ENCODE measurements at places on chromosomes 5 and 9.

DNA sequence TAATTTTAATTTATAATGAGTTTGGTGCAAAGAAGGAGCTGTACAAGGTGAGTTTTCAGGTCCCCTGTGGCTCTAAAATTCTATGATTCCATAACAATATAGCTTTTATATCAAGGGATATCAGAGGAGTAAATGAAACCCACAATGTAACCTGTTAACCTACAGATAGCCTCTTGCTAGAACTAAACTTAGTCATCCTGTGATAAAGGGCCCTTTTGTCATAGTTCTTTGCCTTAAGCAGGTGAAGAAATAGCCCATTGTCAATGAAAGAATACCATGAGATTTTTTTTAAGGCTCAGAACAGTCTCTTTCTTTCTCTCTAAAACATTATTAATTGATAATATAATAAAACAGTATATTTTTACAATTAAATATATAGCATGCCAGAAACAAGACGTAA, 127.8 kb downstream of the NFIB start:
- DNase-seq: no peak

- no peak for DNase-seq
Measured at GRCh38 chr9:72300873-72301272, 64.1 kb downstream of the ZFAND5 start.

DNA sequence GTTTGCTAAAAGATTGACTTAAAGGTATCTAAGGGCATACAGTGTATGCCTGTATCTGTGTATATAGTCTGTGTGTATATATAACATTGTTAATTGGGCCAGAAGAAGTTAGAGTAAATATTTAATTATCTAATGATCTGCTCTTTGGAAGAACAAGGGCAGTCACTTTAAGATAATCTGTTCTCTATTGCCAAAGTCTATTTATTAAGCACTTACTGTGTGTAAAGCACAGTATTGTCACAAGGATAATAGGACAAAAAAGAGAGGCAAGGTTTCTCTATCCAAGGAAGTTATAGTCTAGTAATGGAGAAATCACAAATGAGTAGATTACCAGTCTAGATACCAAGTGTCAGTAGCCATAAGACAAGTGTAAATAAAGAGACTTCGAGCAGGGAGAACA, 51.5 kb downstream of the SV2C start:
- no peak for DNase-seq

- peak; percentile 59 for DNase-seq
Measured at GRCh38 chr5:14587150-14587549, 5.6 kb downstream of the OTULINL start.

DNA sequence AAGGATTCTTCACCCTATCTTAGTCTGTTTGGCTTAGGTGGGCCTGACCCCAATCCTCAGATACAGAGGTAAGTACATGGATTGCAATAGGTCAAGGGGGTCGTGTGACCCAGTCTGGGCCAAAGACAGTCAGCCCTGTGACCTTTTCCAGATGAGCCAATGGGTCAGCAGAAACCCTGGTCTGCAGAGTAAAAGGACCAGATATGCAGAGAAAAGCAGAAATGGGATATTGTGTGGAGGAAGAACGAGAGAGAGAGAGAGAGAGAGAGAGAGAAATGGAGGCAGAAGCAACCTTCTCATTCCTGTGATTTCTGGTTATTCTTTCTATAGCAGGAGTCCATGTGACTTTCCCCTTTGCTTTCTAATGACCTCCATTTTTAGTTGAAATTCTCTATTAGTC, 40.4 kb upstream of the CRB2 start:
- DNase-seq: no peak

- DNase-seq: no peak
Measured at GRCh38 chr9:38309324-38310195, 82.9 kb upstream of the ALDH1B1 start.

DNA sequence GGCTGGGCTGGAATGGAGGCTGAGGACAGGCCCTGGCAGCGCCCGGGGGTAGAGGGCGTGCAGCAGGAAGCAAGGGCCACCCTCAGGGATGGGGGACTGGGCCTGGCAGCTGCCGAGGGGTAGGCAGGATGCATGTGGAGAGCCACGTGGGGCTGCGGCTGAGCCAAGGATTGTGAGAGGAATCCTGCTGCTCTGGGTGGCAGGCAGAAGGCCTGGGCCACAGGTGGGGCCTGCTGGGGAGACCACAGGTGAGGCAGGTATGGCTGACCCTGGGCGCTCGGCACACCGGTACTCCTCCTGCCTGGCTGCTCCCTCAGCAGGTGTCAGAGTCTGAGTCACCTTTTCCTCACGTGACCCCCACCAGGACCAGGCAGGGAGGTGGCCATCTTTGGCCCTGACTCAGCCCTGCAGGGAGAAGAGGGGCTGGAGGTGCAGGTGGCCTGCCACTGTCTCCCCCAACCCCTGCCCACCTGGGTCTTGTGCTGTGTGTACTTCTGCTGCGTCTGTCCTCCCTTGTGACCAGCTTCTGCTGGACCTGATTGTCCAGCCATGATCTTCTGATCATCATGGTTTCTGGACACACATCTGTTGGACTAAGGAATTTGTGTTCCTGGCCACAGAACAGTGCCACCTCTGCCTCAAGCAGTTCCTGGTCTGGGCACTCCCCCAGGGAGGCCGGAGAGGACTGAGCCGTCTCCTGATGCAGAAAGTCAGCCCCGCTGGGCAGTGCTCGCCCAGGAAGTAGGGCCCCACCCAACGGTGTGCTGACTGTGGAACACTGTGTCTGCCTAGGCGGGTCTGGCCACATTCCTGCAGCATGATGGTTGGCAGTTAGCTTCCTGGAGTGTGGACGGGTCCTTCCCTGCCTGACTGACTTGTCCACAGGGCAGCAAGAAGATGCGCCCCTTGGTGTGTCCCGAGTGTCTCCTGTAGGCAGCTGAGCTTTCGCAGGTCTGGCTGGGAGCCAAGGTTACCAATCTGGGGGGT, 6.4 kb downstream of the ARRDC1 start:
- peak; percentile 52 for DNase-seq

- no peak for DNase-seq
Measured at GRCh38 chr9:4223312-4223833, 76.5 kb downstream of the GLIS3 start.

- no peak for DNase-seq
Measured at GRCh38 chr5:40600383-40600782, 79.3 kb upstream of the PTGER4 start.

DNA sequence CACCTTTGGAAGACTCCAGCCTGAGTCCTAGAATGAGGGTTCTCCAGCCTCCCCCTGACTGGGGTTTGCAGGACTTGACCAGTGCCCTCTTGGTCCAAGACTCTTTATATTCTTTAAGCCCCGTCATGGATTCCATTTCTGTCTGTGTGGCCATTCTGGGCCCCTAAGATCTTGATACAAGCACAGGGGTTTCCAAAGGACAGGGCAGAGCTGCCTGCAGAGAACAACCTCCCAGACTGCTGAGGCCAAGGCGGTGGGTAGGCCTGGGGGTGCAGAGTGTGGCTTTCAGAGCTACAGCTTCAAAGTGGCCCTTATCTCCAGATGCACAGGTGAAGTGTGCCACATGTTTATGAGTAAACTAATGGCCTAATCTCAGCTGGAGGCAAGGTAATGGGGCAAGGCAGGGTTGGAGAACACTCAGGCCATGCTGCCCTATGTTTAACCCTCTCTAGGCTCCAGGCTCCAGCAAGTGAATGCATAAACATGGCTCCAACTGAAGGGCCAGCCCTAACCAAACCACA, 32.1 kb downstream of the FOXI1 start:
- no peak for DNase-seq

Data from psoas muscle (tissue), 8 donors.